Esophagus mucosa (tissue), 1 donor: ENCODE measurements at places on chromosomes 7 and 10. TPM values are rescaled to one million over a fixed set of nuclear protein-coding genes. Genes with fewer than 3 reads are reported as not detected.

GRCh38 chr7:2542011-2542915 is 13.1 kb downstream of the BRAT1 start:
- ATAC-seq = peak; percentile 11

- ATAC-seq = peak; percentile 48
These were observed 228.9 kb upstream of the TCF7L2 start for GRCh38 chr10:112721080-112721698.

GRCh38 chr10:80609331-80609730 is 71.6 kb downstream of the SH2D4B start:
- no peak for ATAC-seq

GRCh38 chr7:92747041-92747835 is 89.1 kb downstream of the CDK6 start:
- ATAC-seq = no peak

DNA sequence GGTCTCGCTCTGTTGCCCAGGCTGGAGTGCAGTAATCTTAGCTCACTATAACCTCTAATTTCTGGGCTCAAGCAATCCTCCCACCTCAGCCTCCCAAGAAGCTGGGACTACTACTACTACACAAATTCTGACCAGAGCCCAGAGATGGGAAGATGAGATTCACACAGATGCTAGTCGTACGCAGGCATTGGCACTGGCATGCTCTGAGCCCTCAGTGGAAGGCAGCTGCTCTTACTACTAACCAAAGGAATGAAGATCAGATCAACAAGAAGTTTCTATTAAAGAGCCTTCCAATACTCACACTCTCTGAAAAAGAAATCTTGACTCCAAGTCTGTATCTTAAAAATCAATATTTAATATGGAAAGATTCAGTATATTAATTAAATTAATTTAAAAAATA is 10.7 kb downstream of the GDF2 start:
- ATAC-seq = no peak

GRCh38 chr7:115971506-115971905 is 59.1 kb downstream of the TFEC start:
- ATAC-seq = no peak

DNA sequence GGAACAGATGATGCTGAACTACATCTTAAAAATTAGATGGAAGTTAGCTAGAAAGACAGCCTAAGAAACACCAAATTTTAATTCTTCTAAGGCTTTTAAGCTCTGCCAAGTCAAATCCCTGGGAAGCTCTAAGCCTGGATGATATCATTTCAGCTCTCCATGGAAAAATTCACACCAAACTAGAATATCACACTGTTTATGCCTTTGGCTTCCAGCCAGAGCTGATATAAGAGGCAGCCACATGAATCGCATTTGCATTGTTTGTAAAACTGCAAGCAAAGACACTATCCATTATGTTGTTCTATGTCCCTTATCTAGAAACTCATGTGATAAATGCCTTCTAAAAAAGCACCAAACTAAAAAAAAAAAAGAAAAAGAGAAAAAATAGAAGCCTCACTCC is 430.4 kb downstream of the GRID1 start:
- no peak for ATAC-seq

DNA sequence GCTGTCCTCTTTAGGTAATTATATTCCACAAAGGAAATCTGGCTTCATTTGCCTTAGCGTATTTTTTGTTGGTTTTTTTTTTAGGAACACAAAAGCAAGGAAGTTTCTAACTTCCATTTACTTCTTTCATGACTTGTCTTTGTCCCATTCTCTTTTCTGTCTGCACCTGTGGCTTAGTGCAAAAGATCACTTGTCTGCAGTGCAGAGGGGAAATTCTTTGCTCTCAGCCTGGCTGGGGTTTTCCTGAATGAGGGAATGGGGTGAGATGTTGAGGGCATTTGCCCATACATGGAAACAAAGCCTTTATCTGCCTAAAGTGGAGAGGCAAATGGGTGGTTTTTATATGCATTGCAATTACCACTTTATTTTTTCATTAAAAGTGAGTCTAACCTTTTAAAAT is 361.1 kb upstream of the IGFBP3 start:
- ATAC-seq = no peak

GRCh38 chr10:88879534-88880281 is at the start of gene STAMBPL1:
STAMBPL1 (plus strand) TSS chr10:88880245; CDS start chr10:88901709, 21,464 bp downstream.
- peak; percentile 66 for ATAC-seq

GRCh38 chr7:94129443-94130140 is 125.4 kb upstream of the BET1 start:
- no peak for ATAC-seq

GRCh38 chr7:1775389-1775788 is 105.3 kb downstream of the ELFN1 start:
- no peak for ATAC-seq

DNA sequence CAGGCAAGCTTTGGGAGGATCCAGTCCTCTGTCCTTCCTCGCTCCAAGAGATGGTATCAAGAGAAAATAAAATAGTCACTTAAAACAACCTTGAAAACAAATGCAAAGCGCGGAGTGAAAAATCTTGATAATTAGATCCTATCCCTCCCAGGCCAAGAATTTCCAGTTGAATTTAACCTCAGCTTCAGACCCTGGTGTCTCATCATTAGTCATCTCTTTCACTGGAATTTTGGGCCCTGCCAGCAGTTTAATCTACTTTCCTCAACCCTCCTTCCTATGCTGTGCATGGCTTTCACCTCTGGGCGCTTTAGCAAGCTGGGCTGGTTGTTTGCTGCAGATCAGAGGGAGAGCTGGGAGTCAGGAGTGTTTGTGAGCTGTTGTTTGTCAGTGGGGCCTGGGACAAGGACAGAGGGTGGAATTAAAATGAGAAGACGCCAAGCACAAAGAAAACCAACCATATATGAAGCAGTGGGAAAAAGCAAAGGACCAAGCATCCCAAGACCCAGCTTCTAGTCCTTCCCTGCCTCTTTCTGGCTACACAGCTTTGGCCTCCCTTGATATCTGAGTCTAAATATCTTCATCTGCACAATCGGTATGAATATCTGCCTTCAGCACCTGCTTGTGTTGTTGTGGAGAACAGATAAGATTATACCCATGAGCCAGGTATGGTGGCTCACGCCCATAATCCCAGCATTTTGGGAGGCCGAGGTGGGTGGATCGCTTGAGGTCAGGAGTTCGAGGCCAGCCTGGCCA is 13.5 kb downstream of the MYOF start:
- peak; percentile 53 for ATAC-seq

GRCh38 chr7:52685333-52685732 is 350.1 kb upstream of the POM121L12 start:
- ATAC-seq = no peak

DNA sequence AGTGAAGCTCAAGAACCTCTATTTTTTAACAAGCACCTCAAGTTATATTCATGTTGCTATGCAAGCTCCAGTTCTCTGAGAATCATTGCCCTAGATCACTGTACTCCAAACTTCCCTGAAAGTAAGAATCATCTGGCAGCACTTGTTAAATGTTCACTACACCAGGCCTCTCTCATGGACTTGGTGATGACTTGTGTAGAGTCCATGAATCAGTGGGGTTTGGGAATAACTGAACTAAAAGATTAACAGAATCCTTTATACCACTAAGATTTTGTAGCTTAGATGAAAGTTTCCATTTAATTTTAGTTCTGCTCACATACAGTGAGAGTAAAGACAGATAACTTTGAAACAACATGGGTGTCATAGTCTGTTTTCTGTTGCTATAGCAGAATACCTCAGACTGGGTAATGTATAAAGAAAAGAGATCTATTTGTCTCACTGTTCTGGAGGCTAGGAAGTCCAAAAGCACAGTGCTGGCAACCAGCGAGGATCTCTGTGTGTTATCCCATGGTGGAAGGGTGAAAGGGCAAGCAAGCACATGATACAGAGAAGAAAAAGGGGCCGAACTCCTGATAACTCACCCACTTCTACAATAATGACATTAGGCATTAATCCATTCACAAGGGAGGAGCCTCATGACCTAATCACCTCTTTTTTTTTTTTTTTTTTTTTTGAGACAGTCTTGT is 27.9 kb upstream of the AOAH start:
- ATAC-seq = no peak

GRCh38 chr10:86368987-86369386 is 2.4 kb upstream of the GRID1 start:
- ATAC-seq = no peak

TMEM130 gene
- total RNA-seq = not detected

MKX gene
- total RNA-seq = 1.4 TPM

TUBAL3 gene
- total RNA-seq = 0.12 TPM
